CD4-positive, alpha-beta T cell treated with Interleukin-10 for 1 hour (primary cell): ENCODE measurements at places on chromosomes 12 and 14.

GRCh38 chr12:90974286-90974685 is 19.3 kb upstream of the CCER1 start:
- no peak for DNase-seq

DNA sequence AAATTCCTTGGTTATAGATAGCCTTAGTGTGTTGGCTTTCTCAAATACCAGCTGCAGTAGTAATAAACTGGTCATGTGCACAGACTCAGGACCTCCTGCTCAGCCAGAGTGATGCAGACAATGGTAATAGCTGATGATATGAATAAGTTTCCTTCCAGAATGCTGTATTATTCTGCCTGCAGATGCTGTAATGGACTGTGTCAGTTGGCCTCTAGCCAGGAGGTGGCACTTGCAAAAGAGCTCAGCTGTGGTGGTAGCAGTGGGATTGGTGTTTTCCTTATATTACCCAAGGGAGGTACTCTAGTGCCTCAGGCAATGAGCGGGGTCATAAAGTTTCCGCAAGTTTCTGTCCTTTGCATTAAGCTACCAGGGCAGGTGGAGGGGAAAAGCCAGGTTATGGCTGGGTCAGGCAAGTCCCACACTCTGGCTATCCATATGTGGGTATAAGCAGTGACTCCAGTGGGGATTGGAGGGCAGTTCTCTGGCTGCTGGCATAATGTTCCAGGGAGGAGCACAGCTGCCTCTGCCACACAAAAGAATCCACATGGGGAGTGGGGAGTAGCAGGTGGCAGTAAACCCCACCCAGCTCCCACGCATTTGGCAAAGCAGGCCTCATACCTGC is 14.0 kb upstream of the MUCL1 start:
- no peak for DNase-seq

- DNase-seq, result no peak
These were observed 663.4 kb upstream of the MIS18BP1 start for GRCh38 chr14:45916340-45916953.

- no peak for DNase-seq
These were observed 42.2 kb downstream of the CSRP2 start for GRCh38 chr12:76836633-76837032.

DNA sequence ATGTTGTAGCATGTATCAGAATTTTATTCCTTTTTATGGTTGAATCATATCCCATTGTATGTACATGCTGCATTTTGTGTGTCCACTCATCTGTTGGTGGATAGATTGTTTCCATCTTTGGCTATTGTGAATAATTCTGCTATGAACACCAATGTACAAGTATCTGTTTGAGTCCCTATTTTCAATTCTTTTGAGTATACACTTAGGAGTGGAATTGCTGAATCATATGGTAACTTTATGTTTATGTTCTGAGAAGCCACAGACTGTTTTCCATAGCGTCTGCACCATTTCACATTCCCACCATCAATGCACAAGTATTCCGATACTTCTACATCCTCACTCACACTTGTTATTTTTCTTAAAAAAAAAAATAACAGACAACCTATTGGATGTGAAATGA is 91.5 kb downstream of the ARF6 start:
- DNase-seq, result no peak

GRCh38 chr12:124979568-124979967 is 9.4 kb downstream of the DHX37 start:
- DNase-seq, result no peak

GRCh38 chr12:50620109-50620977 is 115.6 kb downstream of the DIP2B start:
- DNase-seq, result no peak

GRCh38 chr14:94833633-94834032 is 63.7 kb upstream of the GSC start:
- DNase-seq, result no peak

DNA sequence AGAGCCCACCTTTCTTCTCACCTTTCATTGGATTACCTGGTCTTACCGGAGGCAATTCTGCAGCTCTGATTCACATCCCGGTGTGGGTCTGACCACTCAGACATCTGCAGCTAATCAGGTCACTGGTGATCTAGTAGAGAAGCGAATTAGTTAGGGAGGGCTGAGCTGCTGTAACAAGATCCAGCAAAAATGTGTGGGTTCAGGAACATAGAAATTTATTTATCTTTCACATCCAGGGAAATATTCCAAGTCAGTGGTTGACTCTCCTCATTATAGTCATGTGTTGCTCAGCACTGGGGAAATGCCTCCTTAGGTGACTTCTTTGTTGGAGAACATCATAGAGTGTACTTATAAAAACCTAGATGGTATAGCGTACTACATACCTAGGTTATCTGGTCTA is 218.7 kb upstream of the PELI2 start:
- no peak for DNase-seq

DNA sequence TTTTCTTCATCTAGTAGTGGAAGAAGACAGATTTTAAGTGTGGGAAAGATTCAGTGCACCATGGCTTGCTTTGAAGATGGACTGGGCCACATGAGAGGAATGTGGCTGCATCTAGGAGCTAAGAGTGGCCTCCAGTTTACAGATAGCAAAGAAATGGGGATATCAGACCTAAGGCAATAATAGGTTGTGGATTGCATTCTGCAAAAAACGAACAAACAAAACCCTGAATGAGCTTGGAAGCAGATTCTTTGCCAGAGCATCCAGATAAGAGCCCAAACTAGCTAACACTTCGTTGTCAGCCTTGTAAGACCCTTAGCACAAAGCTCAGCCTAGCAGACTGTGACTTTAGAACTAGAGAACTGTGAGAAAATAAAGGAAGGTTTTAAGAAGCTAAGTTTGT is 9.6 kb downstream of the ATXN7L3B start:
- DNase-seq, result no peak

DNA sequence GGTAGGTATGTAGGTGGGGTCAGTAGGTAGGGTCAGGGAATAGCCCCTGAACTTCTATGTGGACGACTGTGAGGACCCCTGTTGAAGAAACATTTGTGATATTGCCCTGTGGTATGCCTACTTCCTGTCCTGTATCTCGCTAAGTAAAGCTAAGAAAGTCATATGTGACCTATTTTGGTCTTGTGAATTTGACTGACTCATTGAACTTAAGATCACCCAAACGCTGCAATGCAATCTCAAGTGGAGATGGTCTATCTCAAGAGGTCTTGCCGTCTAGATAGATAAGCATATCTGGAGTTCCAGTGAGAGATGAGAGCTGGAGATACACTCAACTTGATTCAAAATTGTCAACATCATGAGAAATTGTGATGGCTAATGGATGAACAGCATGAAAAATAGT is 73.8 kb downstream of the TRAFD1 start:
- no peak for DNase-seq

DNA sequence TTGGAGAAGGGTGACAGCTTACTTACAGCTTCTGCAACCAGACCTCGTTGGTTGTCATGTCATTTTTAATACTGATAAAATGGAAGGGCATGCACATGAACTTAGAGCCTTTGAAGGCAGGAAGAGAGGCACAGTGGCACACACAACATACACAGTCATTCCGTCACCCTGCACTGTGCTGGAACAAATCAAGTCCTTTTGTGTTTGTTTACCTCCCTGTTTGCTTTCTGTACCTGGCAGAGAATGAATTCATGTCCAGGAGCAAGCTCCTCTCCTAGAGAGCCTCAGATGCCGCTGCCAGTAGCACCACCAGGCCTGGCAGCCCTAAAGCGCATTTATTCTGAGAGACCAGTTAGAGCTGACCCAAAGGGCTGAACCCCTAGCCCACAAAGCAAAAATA is 460.3 kb downstream of the EGLN3 start:
- no peak for DNase-seq

DNA sequence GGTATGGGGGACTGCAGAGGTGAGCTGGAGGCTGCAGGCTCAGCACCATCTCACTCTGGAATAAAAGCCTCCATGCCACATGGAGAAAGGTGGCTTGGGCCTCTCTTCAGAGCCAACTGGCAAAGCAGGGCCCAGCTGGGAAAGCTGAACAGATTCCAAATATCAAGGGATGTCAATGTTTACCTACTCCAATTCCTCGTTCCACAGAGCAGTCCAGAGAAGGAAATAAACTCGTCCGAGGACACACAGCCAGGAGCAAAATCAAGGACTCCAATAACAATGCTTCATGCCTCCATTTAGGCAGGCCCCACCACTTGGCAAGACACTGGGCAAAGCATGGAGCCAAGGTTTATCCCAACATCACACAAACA is 36.3 kb upstream of the PNMA1 start:
- DNase-seq, result no peak

GRCh38 chr12:30707613-30708342 is 12.1 kb upstream of the IPO8 start:
- DNase-seq, result no peak

GRCh38 chr14:41805633-41806032 is 199.0 kb downstream of the LRFN5 start:
- DNase-seq, result no peak

DNA sequence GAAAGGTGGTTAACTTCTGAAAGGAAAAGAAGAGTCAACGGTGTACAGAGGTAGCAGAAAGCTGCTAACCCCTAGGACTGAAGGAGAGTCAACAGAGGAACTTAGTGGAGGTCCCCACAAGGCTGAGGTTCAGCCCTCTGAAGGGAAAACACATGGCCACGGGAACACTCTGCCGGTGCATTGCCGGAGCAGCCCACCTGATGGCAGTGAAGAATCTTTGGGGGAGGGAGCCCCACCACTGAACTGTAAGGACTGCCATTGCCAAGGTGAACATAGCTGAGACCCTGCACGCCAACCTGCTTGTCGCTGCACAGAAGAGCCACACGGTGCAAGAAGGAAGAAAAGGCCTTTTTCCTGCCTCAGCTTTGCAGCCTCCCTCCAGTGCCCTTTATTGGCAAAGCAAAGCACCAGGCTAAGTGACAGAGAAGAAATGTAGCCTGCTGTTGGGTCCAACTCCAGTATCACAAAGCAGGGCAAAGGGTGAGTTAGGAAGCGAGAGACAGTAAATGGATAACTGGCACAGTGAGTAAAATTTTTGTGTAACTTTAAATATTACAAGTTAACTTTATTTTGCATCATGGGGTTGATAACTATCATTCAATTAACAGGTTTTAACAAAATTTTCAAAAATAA is 76.9 kb downstream of the LIN52 start:
- DNase-seq, result no peak

DNA sequence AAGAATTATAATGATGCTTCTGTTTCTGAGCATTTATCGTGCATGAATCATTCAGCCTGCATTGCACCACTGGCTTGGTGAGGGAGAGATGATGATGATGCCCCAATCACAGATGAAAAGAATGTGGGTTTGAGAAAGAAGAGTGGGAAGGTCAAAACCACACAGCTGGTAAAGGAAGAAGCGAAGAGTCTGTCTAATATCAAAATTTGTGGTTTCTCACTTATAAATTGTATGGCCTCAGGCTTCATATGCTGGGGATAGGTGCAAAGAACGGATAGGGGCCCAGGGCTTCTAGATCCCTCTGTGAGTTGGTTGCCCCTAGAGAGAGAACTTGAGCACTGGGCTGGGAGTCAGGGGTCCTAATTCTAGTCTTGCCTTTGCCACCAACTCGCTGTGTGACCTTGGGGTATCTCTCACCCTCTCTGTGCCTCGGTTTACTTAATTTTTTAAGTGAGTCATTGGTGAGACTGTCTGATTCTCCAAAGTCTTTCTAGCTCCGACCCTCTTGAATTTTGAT is 2.2 kb downstream of the OASL start:
- DNase-seq, result peak; percentile 67

DNA sequence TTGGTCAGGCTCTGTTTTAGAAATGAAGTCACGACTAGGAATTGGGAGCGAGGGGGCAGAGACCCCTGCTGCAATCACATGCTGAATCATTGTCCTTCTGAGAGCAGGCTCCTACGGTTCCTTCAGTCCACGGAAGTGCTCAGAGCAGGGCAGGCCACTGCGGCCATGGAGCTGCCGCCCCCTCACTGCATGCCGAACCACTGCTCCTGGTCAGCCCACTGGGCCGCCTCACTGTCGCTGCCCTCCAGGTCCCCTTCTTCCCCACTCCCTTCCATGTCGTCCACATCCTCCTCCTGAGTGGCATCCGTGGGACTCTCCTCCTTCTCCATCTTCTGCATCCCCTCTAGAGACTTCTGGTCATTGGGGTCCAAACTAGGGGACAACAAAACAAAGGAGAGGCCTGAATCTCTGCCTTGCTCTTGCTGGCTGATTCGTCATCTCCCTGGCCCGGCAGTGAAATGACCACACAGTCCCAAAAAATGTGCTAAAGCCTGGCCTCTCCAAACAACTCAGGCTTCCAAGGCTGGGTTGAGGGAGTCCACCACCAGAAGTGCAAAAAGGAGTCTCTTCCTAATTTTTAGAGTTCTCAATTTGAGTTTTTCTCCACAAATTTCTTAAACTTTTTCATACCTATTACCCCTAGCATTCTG is 29.4 kb downstream of the ANAPC7 start:
- DNase-seq, result no peak

DNA sequence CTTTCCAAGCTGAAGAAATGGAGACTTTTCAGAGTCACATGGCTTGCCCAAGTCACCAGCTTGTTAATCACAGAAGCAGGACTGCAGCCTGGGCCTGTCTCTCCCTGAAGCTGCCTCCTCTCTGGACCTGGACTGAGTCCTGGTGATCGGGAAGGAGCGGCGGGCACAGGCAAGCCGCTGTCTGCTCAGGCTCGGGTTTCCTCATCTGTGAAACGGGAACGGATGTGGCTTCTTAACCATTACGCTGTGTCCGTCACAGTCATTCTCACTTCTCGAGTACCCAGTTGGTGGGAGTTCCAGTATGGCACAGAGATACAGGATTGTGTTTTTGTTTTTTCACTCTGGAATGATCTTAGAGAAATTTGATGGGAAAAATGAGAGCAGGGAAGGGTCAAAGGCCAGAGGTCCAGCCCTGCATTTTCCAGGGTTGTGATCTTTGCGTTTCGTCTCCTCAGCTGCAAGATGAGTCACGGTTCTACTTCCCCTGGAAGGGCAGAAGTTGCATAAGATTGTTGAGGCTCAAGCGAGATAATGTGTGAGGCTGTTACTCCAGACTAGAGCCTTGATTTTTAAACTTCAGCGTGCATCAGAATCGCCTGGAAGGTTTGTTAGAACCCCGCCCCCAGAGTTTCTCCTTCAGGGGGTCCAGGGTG is 7.6 kb upstream of the LRTM2 start:
- DNase-seq, result peak; percentile 12

DNA sequence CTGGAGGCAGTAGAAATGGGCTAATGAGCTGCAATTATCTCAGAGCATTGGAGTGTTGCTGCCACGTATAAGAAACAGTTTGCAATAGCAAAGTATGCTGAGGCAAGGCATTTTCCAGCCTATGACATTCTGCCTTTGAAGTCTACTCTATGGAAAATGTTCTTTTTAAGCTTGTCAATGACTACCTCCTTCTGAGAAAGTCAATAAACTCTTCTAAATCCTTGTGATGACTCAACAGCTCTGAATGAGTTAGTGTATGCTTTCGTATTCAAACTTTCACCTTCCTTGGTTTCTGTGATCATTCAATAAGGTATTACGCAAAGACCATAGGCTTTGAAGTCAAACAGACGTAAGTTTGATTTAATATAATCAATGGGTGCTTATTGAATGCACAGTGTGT is 111.2 kb downstream of the CAPZA3 start:
- no peak for DNase-seq

DNA sequence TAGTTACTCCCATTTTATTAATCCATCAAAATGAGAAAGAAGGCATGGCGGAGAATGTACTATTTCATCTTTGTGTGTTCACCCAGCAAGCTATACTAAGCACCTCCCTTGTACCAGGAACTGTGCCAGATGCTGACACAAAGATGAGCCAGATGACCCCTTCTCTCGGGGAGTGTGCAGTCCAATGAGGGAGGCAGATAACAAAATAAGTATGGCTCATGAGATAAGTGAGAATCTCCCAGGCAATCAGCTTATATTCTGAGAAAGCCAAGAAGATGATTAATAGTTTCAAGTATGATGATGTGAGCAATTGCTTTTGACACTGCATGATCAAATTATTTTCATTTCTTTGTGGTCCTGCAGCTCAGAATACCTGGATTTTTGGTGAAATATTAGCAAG is 1.3 kb upstream of the TMEM233 start:
- no peak for DNase-seq
